HFF-Myc (cell line): ENCODE measurements at places on chromosomes 13 and 19.

DNA sequence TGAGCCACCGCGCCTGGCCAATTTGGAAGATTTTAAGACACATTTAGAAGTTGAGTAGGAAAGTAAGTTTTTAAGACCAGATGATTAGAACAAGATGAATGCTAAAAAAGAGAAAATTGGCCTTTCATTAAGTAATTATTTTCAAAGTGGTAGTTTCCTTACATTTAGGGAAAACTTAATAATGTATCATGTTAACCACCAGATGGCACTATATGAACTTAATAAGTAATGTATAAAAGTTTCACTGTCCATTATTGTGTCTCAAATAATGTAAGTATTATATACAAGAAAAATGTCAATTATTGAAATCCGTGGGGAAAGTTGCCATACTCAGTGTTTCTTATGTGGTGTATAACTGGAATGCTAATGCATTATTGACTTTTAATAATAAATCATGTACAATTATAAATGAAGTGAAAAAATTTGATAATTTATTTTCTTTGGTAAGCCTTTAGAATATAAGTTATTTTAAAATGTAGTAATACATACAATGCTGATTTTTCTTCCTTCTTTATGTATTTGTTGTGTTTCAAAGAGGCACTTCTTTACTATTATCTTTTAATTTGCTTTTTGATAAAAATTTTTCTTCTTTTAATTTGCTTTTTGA is 29.2 kb downstream of the COG6 start:
- DNase-seq = no peak

DNA sequence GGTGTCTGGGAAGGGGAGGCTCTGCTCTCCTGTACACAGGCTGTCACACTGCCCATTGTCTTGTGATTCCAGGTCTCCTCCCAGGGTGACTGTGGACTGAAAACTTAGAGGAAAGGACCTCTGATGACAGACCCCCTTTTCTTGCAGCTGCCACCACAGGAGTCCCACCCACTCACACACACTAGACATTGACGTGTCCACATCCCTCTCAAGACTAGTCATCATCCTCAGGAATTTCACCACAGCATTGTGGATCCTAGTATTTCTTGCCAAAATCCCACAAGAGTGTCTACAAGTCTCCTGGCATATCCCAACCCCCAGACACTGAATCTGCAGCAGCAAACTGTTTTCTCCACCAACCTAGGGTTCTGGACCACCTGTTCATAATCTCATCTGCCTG is 5.3 kb downstream of the ZNF85 start:
- peak; percentile 14 for DNase-seq

DNA sequence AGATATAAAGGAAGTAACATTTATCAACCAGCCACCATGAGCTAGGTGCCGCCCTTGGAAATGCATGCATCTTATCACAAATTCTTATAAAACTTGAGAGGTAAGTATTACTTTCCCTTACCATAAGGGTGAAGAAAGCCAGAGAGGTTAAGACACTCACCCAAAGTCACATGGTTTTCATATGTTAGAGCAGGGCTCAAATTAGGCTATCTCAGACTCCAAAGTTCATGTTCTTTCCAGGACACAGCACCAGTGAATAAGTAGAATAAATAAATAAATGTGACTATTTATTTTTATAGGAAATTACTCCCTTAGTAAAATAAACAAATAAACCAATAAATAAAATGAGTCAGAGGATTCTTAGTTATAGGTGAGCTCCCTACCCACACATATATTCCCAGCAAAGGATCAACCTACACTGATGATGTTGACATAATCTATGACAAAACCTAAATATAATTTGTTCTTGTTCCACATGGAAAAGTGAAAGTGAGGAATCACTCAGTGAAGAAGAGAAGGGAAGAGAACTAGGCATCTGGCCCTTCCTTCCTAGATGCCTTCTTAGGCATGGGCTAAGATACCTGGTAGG is 27.2 kb downstream of the SPRY2 start:
- no peak for DNase-seq

DNA sequence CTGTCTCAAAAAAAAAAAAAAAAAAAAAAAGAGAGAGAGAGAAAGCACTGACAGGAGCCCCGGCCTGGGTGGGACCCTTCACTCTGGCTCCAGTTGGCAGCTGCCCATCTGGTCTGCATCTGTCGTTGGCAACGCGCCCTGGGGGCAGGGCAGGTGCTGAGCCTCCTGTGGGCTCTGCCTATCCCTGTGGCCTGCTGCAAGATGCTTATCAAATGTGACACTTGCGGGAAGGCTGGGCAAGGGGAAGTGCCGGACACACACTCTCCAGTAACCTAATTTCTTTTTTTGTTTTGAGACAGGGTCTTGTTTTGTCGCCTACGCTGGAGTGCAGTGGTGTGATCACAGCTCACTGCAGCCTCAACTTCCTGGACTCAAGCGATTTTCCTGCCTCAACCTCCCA is 10.7 kb upstream of the KPTN start:
- no peak for DNase-seq

GRCh38 chr13:29907670-29908069 is 57.3 kb upstream of the UBL3 start:
- DNase-seq = no peak

- no peak for DNase-seq
These were observed 41.0 kb downstream of the N4BP2L2 start for GRCh38 chr13:32497589-32497988.

- DNase-seq = no peak
These were observed 7.2 kb upstream of the LILRB3 start for GRCh38 chr19:54230031-54230430.

DNA sequence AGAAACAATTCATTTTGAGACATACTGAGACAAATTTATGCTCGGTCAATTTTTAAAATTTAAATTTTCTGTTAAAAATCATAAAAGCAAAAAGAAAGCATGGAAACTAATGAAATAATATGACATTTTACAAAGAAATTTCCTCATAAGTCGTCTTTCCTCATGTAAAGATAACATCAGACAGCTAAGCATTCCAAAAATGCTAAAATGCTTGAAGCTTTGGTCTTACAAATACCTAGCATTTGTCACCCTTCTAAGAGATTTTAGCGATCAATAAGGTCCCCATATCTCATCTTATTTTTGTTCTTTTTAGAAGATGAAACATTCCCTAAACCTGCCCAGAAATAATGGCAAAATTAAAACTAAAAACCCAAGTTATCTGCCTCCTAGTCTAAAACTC is 68.5 kb upstream of the FREM2 start:
- no peak for DNase-seq

DNA sequence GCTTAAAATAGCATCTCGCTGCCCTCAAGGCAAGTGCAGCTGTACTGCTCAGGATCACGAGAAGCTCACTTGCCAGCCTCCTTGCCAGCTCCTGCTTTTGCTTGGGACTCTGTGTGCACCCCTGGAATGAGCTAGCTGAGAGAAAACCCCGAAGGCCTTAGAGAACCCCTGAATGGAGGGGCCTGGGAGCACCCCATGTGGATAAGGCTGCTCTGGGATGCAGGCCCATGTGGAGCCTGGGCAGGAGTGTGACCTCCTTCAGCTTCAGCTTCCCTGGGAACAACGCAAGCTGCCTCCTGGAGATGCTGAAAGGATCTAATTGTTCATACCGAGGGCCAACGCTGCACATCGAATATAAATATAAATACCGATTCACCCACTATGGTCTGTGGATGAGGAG is 109.2 kb downstream of the HSPH1 start:
- no peak for DNase-seq

GRCh38 chr13:44040070-44040817 is 160.5 kb downstream of the LACC1 start:
- DNase-seq = no peak

DNA sequence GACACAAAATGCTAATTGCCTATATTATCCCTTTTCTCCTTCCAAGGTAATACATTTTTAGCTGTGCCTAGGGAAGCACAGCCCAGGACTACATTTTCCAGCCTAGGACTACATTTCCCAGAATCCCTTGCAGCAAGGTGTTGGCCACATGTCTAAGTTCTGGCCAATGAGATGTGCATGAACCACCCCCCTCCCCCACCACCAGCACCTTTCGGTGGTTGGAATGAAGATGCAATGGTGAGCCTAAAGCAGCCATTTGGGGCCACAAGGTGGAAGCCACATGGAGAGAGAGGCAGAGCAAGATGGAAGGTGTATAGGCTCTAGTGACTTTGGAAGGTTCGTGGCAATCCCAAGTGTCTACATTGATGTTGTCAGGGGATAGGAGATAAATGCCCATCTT is 16.2 kb downstream of the UNC13A start:
- no peak for DNase-seq

DNA sequence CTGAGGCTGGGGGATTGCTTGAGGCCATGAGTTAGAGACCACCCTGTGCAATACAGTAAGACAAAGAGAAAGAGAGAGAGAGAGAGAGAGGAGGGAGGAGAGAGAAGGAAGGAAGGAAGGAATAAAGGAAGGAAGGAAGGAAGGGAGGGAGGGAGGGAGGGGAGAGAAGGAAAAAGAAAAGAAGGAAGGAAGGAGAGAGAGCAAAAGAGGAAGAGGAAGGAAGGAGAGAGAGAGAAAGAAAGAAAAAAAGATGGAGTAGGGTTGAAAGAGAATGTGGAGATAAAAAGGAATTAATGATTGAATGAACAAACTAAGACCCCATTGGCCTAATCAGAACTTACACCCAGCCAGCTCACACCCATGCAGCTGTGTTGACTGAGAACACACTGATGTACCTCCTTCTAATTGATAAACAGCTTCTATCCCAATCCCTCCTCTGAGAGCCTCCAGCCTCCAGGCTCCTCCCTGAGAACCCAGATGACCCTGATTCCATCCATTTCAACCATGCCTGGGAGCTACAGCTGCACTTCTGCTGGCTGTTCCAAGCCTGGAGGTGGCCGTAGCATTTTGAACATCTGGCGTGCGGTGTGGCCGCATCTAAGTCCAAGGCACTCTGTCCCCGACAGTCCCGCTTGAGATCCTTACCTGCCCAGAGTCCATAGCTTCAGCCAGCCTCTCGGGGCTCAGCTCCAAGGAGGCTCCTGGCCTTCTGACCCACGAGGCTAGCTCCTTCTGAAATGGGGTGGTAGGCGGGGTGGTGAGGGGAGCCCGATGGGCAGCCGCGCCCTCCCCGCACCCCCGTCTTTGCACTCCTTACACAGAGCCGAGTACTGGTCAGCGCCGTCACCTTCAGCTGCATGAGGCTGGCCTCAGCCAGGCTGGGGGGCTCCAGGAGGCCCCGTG is 1.1 kb downstream of the PRODH2 start:
- DNase-seq = no peak

DNA sequence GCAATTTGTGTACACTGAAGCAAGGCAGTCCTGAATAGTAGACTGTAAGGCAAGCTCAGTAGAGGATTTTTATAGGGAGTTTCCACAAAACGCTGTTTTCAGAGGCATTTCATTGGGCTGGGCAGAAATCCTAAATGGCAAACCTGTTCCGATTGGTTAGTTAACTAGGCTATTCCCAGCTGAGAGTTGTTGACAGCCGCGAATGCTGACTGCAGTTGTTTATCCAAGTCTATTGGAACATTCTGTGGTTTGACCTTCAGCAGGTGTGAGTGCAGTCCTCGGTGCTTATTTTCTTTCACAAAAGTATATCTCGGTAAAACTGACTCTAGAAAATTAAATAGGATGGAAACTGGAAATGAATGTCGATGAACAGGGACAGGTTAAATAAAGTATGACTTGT is 45.4 kb downstream of the TPT1 start:
- no peak for DNase-seq

DNA sequence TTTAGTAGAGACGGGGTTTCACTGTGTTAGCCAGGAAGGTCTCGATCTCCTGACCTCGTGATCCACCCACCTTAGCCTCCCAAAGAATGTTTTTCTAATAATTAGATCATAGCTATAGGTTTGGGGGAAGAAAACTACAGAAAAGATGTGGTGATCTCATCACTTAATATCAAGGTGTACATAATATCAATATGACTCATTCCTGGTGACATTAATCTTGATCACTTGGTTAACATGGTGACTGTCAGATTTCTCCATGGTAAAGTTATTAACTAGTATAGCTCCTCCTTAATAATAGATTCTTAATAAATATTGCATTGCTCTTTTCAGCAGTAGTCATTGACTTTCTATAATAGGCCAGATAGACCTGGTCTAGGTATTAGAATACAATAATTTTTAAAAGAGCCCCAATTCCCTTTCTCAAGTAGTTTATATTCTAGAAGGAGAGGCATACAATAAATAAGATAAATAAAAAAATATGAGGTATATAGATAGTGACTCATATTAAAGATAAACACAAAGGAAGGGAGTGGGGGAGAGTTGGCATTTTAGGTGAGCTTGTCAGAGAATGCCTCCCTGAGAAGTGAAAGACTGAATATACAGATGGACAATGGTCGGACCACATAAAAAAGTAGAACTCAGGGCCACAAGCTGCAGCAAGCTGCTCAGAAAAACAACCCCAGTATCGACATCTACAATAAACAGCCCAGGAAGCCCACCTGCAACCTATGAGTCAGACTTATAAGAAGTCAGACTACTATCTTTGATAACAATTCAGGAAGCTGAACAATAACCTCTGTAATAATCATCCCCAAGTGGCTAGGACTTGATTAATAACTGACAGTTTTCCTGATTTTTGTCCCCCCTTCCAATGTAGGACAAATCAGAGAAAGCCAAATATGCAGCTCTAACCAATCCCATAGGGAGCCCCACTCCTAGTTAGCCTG is 210.8 kb downstream of the RFC3 start:
- DNase-seq = no peak

GRCh38 chr13:109790942-109791605 is 4.7 kb upstream of the IRS2 start:
- no peak for DNase-seq

DNA sequence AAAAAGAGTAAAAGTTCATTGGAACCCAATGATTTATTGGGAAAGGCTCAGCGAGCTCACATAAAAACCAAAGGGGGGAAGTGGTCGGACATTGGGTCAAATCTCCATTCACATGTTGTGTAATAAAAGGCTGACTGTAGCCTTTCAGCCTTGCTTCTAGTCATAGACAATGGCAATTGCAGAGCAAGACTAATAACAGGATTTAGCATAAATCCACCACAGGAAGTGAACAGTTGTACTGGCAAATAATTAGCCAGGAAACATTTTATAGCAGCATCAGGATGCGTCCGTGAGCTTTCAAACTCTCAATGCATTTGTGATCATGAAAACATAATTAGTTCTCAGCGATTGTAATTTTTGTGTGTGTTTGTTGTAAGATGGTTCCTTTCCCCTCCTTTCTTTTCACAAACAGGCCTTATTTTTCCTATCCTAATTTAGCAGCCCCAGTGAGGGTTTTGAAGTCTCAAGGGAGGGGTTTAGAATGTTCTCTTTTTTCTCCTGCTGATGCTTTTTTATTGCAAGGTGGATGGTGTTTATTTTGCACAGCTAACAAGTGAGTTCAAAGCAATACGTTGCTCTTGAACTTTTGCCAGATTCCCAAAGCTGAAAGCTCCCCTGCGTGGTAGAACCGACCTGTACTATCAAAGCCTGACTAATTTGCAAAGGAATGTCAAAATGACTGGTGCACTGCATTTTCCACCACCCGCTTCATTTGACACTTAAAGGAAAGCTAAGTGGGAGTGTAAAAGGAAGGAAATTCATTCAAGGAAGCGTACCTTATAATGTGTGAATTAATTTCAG is 105.6 kb downstream of the SPRY2 start:
- DNase-seq = no peak

DNA sequence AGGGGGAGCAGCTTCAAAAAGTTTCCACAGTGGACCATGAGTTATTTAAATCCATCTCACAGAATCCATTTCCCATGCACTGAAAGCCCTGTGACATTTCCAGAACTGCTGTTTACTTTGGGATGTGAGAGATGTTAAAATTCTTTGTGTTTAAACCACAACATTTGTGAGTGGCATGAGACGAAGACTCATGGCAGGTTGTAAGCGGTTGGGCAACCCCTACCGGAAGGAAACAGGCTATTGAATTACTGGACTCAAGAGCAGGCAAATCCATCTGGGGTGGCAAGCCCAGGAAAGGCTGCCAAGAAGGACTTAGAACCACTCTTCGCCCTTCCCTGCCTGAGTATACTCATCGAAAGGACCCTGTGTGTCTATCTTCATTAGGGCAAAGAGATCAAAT is 22.3 kb upstream of the CLDN10 start:
- DNase-seq = no peak
